ENCODE measurements at places on chromosomes 7 and 10.

DNA sequence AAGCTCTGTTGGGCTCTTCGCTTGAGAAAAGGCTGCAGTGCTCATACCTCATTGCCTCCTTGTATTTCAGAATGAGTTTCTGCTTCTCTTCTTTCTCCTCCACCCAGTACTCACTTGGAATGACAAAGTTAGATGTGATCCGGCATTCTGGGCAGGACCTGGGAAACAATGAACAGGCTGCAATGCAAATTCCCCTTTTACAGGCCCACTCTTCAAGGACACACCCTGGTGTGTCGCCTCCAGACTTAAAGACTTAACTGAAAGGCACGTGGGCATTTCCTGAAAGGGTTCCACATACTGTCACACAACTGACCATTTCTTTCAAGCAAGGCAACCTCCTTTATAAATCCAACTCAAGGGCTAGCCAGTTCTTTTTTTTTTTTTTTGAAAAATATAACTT, 23.6 kb downstream of the MKRN1 start:
- DNase-seq = no peak

DNA sequence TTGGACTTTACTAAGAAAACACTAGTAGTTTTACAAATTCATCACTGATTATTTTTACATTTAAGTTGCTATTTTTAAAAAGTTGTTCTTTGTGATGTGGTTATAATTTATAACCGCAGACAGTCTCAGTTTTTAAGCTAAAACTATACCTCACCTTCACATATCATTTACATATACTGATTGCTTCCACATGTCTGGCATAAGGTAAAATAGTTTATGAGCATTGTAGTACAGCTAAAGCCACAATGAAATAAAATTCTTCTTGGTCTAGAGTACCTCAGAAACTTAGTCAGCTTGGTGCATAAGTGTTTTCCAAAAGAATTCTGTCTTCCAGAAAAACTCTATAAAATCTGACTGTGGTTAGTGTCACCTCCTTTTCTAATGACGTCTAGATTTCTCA, 13.0 kb downstream of the SEMA3A start:
- no peak for DNase-seq

- DNase-seq = no peak
These were observed 87.1 kb downstream of the ITGB8 start for GRCh38 chr7:20417675-20418382.

DNA sequence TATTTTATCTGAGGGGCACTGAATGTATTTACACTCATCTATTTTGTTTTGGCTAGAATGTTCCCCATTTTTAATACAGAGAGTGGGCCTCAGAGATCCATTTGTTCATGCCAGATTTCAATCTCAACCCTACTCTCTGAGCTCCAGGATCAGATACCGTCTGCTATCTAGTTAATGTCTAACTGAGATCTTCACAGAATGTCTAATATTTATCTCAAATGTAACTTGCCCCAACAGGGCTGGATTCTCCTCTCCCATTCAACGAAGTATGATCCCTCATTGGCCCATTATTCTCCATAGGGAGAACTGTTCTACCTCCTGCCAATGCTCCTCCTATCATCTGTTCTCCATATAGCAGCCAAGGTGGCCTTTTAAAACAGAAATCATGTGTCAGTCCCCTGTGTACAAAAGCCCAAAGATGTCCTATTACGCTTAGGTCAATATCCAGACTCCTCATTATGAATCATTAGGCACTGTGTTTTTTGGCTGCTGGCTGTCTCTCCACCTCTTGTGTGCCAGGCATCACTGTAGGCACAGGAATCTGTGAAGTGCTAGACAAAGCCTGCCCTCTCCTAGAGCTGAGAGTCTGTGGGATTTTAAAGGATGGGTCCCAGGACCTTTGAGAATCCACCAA, 169.3 kb upstream of the AGK start:
- no peak for DNase-seq

- DNase-seq = no peak
These were observed 29.6 kb downstream of the AMZ1 start for GRCh38 chr7:2717293-2718261.

- no peak for DNase-seq
These were observed 213.6 kb downstream of the CELF2 start for GRCh38 chr10:11231285-11231684.

- peak; percentile 63 for DNase-seq
These were observed 19.8 kb upstream of the ZNF273 start for GRCh38 chr7:64883113-64883905.

Data from cardiac septum (tissue), 1 donor.